Bronchial epithelial cell (primary cell): ENCODE measurements at places on chromosomes 6 and 20.

DNA sequence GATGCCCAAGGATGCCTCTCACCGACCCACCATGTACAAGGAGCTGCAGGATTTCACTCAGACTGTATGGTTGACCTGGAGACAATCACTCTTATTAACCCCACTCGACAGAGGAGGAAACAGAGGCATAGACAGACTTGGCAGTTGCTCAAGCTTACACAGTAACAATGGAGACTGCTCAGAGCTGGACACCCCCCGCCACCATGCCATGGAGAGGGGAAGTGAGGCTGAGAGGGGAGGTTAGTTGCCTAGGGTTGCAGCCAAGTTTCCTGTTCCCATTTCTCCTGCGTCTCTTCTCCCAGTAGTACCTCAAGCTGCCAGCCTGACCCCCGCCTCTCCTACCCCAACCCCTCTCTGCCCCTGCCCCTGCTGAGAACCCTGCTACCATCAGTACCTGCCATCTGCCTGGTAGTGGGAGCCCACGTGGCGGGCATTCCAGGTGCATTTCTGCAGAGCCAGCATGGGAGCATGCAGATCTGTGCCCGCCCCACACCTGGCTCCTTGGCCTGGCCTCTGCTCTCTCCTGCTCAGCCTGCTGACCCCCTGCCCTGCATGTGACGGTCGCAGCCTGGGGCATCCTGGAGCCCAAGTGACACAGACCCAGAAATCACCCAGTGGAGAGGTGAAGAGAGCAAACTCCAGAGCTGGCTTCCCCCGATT lies 157.7 kb downstream of the PREX1 start:
- DNase-seq, result no peak

DNA sequence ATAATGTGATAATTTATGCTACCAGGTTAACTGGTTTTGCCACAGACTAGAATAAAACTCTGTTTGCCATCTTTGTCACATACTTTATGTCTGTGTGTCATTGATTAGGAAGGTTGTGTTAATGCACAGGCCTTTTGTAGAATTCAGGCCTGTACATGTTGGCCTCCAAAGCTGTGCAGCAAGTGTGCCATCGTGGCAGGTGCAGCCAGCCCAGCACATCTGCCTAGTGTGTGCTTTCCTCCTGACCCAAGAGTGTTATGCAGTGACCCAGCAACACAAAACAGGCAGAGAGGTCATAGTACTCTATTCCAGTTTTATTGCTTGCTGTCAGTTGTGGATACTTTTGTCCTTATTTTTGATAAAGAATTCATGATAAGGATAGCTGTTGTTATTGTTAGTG lies 3.7 kb downstream of the MAP3K4 start:
- peak; percentile 58 for DNase-seq

DNA sequence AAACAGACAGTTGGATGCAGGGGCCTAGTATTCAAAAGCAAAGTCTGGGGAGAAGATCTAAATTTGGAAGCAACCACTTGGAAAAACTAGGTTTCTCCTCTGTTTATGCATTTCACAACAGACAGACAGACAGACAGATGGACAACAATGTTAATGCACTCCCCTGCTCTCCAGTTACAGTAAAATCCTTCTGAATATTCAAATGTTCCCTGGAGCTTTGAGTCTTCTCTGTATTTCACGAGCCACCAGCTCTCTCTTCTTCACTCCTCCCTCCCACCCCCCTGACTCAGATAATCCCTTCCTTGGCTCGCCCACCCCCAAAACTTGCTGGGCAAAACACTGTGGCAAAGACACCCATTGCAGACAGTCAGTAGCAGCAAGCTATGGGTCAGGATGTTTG lies 129.3 kb upstream of the TOP1 start:
- no peak for DNase-seq

GRCh38 chr6:66499851-66500250 lies 792.8 kb upstream of the EYS start:
- DNase-seq, result no peak

- no peak for DNase-seq
Measured at GRCh38 chr6:3333263-3333662, 74.5 kb downstream of the PSMG4 start.

GRCh38 chr6:166580076-166581050 lies 6.1 kb downstream of the RAMACL start:
- no peak for DNase-seq

GRCh38 chr6:105882121-105882803 lies 203.9 kb upstream of the PRDM1 start:
- DNase-seq, result no peak
